ENCODE measurements at places on chromosomes 5 and 9.
A peak's percentile ranks its signal among the peaks of the same experiment; 100 is the strongest.

GRCh38 chr5:161641444-161641843, 44.1 kb upstream of the GABRA6 start:
- no peak for DNase-seq

- no peak for DNase-seq
These were observed 2.2 kb downstream of the ADAMTS6 start for GRCh38 chr5:65479527-65479926.

- DNase-seq, result peak; percentile 67
These were observed 172.3 kb downstream of the GNA14 start for GRCh38 chr9:77475641-77476473.

DNA sequence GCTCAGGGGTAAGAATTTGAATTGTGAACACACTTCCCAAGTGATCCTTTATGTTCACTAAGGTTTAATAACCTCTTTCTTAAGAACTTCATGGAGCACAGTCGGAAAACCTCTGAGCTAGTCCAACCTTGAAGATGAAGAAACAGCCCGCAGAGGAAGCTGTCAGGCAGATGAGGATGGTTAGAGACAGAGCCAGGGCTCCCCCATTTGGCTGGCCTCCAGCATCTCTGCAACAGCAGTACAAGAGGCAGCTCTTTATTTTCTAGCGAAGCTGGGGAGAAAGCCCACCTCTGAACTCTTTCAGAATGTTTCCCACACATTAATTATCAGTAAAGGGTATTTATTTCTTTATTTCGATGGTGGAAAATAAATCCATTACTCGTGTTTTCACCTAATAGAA, 350.8 kb downstream of the DMRT2 start:
- DNase-seq, result peak; percentile 14

- DNase-seq, result no peak
These were observed 17.8 kb downstream of the EEIG1 start for GRCh38 chr9:127963041-127963358.

Measured in activated CD4-positive, alpha-beta T cell treated with anti-CD3 and anti-CD28 coated beads, Interleukin-2, amount 10 ng/mL, durations not matched to agents 7 days and 5 days (primary cell).